ENCODE measurements at places on chromosomes 2 and 18.

- no peak for DNase-seq
Measured at GRCh38 chr2:36528766-36529392, 69.1 kb downstream of the FEZ2 start.

- no peak for DNase-seq
Measured at GRCh38 chr2:127820080-127820668, 9.2 kb upstream of the WDR33 start.

- DNase-seq, result no peak
Measured at GRCh38 chr2:205685314-205686055, 3.2 kb downstream of the NRP2 start.

- no peak for DNase-seq
Measured at GRCh38 chr2:63000801-63001200, 49.8 kb upstream of the OTX1 start.

DNA sequence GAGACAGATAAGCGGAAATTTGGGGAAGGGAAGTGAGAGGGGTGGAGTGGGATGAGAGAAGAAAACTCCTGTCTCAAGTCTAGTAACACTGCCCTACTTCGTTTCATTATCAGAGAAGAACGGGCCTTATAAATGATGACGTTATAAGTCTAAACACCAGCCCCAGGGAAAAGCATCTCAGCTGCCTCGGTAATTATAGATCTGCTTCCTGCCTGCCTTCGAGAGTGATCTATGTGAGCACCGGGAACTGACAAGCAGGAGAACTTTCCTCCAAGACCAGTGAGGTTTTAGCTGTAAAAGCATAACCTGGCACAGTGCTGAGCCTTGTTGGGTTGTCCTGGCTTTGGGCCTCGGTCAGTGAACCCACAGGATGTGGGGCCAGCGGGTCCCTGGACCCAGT lies 227.9 kb upstream of the SIX2 start:
- DNase-seq, result no peak

DNA sequence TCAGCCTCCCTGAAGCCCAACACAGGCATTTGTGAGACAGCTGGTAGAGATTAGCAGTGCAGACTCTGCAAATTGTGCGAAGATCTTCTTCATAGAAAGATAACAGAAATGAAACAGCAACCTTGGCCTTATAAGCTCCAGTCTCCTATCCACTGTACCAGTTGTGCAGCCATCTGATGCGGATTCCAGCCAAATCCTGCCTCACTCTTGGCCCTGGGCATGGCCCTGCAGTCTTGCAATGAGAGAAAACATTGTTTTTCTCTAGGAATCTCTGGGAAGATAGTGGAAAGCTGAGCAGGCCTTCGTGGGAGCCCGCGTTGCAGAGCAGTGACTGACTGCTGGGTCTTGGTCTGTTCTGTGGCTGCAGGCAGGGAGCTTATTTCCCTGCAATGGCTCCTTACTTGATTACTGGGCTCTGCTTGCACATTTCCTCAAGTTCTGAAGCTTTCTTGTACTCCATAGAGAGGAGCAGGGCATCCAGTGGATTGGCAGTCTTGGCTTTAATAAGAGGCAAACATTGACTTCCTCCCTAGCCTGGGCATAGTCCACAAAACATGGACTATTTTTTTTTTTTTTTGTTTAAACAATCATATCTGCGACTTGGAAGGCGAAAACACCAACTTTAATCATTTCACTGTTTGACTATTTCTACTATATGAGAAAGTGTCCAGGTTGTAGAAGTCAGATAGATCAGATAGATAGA lies 193.0 kb downstream of the ACTR3 start:
- no peak for DNase-seq

All from stimulated activated naive CD8-positive, alpha-beta T cell treated with anti-CD3 and anti-CD28 coated beads, Interleukin-15, amount 100 ng/mL, for 72 hours (primary cell).